ENCODE measurements at places on chromosomes 6 and 20.

- DNase-seq = no peak
These were observed 31.8 kb upstream of the APCDD1L start for GRCh38 chr20:58546756-58547622.

DNA sequence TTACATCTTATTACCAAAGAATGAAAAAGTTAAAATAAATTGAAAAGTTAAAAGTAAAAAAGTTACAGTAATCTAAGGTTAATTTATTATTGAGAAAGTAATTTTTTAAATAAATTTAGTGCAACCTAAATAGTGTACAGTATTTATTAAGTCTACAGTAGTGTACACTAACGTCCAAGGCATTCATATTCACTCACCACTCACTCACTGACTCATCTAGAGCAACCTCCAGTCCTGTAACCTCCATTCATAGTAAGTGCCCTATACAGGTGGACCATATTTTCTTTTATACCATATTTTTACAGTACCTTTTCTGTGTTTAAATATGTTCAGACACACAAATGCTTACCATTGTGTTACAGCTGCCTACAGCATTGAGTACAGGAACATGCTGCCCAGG, 624.7 kb upstream of the NOX3 start:
- DNase-seq = no peak

- peak; percentile 93 for DNase-seq
These were observed at the start of gene KATNA1 for GRCh38 chr6:149648148-149649145. Gene KATNA1 (minus strand): TSS chr6:149648714. CDS start chr6:149638547, 10,167 bp downstream.

DNA sequence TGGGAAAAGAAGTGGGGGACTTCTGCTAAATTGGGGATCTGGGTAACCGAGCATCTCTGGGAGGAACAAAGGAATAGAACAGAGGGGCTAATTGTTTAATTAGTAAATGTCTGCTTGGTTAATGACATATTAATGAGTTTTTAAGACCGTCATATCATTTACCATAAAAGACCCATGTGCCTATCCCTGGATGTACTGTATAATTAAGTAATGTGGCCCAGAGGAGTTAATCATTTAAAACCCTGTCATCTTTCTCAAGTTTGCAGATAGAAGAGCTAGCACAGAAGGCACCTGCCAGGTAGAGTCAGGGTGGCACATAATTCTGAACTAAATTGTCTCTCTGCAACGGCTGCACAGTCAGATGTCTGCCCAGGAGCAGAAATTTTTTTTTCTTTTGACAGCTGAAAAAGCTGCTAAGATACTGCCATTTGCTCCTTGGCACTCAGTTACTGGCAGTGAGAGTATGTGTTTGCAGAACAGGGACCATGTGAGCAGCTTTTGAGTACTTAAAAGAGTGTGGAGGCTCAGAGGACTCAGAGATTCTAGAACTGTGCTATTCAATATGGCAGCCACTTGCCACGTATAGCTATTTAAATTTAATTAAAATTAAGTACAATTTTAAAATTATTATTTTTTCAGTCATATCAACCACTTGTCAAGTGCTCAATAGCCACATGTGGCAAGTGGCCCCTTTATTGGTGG, 202.7 kb upstream of the SLC35B3 start:
- no peak for DNase-seq

- no peak for DNase-seq
These were observed 45.5 kb upstream of the NR2E1 start for GRCh38 chr6:108120311-108120710.

DNA sequence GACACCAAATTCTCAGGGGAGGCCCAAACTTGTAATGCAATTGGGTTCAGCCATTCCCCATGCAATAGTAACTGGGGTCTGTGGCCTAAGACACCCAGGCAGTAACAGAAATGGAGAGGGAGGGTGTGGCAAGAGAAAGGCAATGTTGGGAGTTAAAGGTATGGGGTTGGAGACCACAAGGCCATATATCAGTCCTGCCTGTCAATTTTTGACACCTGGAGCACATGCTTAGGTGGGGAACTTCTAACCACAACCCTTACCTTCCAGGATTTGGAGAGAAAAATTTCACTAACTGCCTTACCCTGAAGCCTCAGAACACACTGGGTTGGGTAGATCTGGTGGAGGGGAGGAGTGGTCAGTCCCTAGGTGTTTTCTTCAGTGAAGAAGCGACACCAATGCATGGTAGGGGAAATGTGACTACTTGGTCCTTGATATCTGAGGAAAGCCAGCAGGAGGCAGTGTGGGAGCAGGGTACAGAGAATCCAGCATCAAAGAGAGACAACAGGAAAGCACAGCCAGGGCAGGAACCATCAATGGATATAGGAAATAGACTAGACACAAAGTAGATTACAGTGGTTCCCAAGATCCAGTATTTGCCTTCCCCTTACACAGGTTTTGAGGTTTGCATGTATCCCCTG, 6.8 kb upstream of the USP49 start:
- peak; percentile 69 for DNase-seq

DNA sequence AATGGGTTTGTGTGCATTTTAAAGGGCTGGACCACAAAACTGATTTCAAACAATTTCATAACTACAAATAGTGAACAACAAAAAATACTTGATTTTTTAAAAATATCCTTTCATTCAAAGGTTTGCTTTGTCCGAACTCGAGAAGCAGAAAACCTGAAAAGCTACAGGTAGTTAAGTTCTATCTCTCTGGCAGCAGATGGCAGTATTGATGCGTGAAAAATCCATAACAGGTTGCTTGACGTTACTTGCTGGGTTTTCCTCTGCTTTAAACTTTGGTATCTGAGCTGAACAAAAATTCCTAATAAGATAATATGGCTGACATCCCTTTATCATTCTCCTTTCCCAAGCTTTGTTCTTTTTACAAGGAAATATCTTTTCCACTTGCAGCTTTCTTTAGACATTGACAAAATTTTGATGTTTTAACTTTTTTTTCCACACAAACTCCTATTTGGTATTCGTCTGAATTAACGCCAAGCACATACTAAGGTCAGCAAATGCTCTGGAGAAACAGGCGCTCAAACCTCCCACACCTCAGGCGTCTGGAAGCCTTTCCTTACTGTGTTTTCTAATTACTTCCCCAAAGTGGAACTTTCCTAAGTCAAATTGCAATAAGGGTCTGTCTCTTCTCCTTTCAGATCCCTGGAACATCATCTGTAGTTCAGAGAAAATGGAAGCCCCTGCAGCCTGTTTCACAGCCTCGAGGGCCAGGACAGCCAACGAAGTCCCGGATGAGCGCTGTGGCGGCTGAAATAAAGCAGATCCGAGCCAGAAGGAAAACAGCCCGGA, 50.3 kb upstream of the GFRAL start:
- no peak for DNase-seq

Measured in stimulated activated CD4-positive, alpha-beta T cell treated with anti-CD3 and anti-CD28 coated beads, Interleukin-2, amount 100 ng/mL, for 24 hours (primary cell).